Activated naive CD8-positive, alpha-beta T cell treated with anti-CD3 and anti-CD28 coated beads, Interleukin-2, amount 50 U/mL, for 24 hours (primary cell): ENCODE measurements at places on chromosomes 7 and 10.

DNA sequence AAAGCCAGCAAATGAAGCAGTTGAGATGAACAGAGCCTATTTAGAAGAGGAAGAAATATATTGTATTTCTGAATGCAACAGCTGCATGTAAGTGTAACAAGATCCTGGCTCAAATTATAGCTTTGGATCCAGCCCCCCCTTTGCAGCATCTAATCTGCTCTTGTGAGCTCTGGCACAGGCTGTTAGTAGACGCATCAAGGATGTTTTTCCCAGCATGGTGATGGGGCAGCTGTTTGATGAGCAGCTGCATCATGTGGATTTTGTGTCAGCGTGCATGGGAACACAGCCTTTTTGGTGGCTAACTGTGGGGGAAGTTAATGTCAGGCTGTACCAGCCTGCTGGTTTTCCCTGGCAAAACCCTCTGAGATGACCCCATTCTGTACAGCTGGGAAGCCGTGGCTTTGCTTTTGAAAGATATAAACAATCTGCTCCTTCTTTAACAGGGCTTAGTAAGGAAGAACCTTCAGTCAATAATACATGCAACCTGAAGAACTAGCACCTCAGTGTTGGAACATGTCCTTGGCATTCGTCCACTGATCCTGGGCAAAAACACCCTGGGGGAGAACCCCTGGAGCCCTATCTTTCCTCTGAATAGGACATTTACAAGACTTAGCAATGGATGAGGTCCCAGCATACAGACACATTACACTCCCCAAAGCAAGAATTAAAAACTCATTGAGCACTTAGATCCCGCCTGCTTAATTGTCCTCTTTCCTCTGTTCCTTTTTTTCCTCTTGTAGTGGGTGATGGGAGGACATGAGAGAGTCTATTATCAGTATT, 70.6 kb downstream of the NPS start:
- H3K27ac ChIP-seq: no peak overlapping the region
- peaks cover 4% of the 10 kb centered on the region for H3K27me3 ChIP-seq
- H3K4me1 ChIP-seq: no peaks in the 10 kb centered on the region
- no peaks in the 10 kb centered on the region for H3K36me3 ChIP-seq
- no peak for DNase-seq

GRCh38 chr7:98509836-98510235, 107.2 kb upstream of the NPTX2 start:
- H3K36me3 ChIP-seq: no peaks in the 10 kb centered on the region
- H3K27ac ChIP-seq: no peak overlapping the region
- DNase-seq: no peak
- no peak overlapping the region for H3K4me3 ChIP-seq
- no peaks in the 10 kb centered on the region for H3K4me1 ChIP-seq
- H3K27me3 ChIP-seq: peaks cover 5% of the 10 kb centered on the region

DNA sequence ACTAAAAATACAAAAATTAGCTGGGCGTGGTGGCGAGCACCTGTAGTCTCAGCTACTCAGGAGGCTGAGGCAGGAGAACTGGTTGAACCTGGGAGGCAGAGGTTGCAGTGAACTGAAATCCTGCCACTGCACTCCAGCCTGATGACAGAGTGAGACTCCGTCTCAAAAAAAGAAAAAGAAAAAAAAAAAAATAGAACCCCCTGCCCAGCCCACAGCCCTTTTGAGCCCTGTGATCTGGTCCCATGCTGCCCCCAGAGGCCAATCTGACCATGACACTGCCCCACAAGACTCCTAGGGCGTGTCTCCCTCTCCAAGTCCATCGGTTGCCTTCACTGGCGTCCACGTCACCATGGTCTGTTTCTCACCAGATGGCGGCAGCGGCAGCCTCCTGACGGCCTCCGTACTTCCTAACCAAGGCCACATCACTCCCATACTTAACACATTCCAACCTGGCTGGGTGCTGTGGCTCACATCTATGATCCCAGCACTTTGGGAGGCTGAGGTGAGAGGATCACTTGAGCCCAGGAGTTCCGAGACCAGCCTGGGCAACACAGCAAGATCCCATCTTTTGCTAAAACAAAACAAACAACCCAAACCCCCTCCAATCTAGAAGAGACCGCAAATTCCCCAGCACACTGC, 18.0 kb downstream of the STX1A start:
- H3K27me3 ChIP-seq: no peaks in the 10 kb centered on the region
- H3K4me3 ChIP-seq: no peak overlapping the region
- DNase-seq: peak; percentile 44
- peaks cover 13% of the 10 kb centered on the region for H3K36me3 ChIP-seq
- H3K27ac ChIP-seq: no peak overlapping the region
- H3K4me1 ChIP-seq: peaks cover 6% of the 10 kb centered on the region

DNA sequence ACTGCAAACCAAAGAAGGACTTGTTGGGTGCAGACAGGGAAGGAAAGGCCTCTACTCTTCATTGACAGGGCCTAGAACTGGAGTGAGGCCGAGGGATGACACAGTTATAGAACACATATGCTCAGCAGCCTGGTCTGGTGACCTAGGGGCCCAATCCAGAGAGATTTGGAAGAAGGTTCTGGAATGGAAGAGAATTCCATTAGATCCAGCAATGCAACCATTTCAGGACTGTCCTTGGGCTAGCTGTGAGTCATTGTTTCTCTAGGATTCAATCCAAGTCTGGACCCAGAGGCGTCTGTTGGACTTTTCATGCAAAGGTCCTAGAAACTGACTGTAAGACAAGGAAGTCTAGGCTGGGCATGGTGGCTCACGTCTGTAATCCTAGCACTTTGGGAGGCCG, 59.2 kb downstream of the WIPF3 start:
- H3K27me3 ChIP-seq: no peaks in the 10 kb centered on the region
- H3K4me3 ChIP-seq: no peak overlapping the region
- no peak overlapping the region for H3K27ac ChIP-seq
- no peak for DNase-seq

- H3K4me1 ChIP-seq: no peaks in the 10 kb centered on the region
- no peak for DNase-seq
- H3K27me3 ChIP-seq: no peaks in the 10 kb centered on the region
- no peaks in the 10 kb centered on the region for H3K36me3 ChIP-seq
Observed at GRCh38 chr7:50729962-50730361, 52.7 kb downstream of the GRB10 start.

DNA sequence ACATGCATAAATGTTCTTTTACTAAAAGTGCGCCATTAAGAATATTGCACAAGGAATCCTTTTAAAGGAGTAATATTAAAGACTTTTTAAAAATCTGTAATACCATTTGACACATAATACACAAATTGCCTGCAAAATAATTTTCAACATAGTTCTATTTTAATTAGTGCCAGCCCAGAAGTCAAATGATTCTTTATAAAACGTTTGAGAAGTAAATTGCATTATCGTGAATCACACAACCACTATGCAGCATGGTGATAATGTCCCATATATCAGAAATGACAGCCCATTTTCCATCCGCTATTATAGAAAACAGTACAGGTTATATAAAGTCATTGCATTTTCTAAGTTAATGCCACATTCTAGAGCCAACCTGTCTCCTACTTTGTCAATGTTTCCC, 324.0 kb downstream of the IPMK start:
- no peak overlapping the region for H3K27ac ChIP-seq
- no peak overlapping the region for H3K4me3 ChIP-seq
- no peaks in the 10 kb centered on the region for H3K4me1 ChIP-seq

GRCh38 chr10:108808228-108808627, 1115.1 kb downstream of the XPNPEP1 start:
- no peak for DNase-seq
- no peak overlapping the region for H3K27ac ChIP-seq
- no peaks in the 10 kb centered on the region for H3K4me1 ChIP-seq
- H3K27me3 ChIP-seq: no peaks in the 10 kb centered on the region

DNA sequence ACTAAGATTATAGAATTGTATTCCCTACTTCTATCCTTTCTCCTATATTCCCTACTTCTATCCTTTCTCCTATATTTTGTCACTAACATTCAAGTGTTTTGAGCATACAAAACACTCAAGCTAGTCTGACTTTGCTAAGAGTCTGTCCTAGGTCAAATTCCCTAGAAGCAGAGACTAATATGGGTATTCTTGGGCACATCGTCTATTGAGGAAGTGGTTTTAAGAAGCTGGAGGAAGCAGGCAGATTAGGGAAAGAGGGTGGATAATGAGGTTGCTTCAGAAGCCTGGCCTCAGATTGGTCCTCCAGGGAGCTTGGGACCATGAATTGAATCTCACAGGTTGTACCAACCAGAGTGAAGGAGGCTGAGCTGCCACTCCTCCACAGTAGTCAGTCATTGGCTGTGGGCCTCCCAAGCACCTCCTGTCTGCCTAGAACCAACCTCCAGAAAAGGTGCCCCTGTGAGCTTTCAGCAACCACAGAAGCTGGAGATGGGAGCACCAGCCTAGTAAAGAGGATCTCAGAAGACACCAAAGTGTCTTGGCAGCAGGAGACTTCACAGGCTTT, 295.9 kb upstream of the PHF14 start:
- H3K36me3 ChIP-seq: no peaks in the 10 kb centered on the region
- no peak overlapping the region for H3K4me3 ChIP-seq
- no peaks in the 10 kb centered on the region for H3K4me1 ChIP-seq

DNA sequence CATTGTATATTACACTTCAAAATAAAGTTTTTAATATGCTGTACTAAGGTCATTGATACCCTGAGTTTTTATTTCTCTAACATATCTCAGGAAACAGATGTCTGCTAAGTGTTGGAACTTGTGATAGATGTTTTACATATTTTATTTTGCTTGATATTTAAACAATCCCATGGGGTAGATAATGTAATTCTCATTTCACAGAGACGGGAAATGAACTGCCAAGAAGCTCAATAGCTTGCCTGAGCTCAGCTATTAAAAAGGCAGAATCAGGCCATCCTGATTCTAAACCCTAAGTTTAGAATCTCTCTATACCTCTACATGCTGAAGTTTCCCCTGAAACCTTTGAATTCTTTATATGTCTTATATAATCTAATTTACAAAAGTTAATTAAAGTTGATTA, 126.3 kb downstream of the LRRC18 start:
- DNase-seq: no peak
- no peaks in the 10 kb centered on the region for H3K4me1 ChIP-seq
- no peak overlapping the region for H3K4me3 ChIP-seq
- H3K27me3 ChIP-seq: no peaks in the 10 kb centered on the region
- no peak overlapping the region for H3K27ac ChIP-seq
- H3K36me3 ChIP-seq: peaks cover 4% of the 10 kb centered on the region

DNA sequence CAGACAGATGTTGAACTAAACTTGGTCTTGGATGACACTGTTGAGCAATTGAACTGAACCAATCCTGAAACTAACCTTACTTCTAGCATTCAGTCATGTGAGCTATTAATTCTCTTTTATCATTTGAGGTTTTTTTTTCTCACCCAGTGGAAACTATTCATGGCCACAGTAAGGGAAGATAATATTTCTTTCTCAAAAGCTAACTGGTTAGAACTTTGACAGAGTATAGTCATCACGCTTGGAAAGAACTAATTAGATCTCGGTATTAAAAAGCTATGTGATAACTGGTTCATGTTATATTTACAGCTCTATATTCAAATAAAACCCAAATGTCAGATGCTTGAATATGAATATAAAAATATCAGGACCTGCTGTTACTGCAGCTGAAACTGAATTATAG, 89.5 kb downstream of the OTUD1 start:
- no peaks in the 10 kb centered on the region for H3K36me3 ChIP-seq
- DNase-seq: no peak
- no peak overlapping the region for H3K27ac ChIP-seq
- no peak overlapping the region for H3K4me3 ChIP-seq

DNA sequence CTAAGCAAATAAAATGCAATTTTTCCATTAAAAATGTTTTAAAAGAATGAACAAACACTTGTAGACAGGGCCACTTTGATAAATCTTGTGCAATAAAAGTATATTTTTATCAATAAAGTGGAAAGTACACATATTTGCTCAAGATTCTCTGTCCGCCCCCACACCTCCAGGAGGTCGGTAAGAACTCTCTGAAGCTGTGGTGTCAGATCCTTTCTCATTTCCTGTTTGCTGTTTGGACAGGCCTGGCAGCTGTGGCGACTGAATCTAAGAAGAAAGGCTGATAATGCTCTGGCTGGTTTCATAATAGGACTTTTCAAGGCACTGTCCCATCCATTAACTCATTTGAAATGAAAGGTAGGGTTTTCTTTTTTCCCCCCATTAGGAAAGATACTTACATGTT, 15.3 kb upstream of the ASB4 start:
- no peaks in the 10 kb centered on the region for H3K36me3 ChIP-seq
- H3K27ac ChIP-seq: no peak overlapping the region
- H3K4me3 ChIP-seq: no peak overlapping the region
- peaks cover 3% of the 10 kb centered on the region for H3K27me3 ChIP-seq
- peak; percentile 12 for DNase-seq
